ENCODE measurements at places on chromosomes 13 and 19.
A peak's percentile ranks its signal among the peaks of the same experiment; 100 is the strongest.

- DNase-seq, result no peak
These were observed 2.8 kb upstream of the F10 start for GRCh38 chr13:113119822-113120189.

DNA sequence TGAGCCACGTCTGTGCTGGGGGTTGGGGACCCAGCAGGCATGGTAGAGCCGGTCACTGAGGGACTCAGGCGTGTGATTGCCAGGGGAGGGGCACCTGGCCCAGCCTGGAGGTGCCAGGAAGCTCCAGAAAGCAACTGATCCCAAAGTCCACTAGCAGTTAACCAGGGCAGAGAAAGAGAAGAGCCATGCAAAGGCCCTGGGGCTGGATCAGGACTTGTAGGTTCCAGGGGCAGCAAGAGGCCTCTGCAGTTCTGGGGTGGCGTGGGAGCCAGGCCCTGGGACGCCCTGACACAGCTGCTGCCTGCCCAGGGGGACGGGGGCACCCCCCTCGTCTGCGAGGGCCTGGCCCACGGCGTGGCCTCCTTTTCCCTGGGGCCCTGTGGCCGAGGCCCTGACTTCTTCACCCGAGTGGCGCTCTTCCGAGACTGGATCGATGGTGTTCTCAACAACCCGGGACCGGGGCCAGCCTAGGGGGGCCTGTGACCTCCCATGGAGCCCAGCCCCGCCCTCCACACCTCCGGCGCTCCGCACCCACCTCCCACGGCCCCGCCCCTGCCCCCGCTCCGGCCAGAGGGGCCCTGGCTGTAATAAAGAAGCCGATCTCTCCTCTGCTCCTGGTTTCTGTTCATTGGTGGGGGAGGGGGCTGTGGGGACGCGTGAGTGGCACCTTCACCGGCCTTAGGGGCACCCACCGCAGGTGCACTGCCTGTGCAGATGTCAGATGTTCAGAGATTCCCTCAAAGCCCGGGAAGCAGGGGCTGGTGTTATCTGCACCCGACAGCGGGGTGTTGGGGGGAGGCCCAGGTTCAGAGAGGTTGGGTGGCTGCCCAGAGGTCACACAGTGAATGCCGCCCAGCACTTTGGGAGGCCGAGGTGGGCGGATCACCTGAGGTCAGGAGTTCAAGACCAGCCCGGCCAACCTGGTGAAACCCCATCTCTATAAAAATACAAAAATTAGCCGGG is 4.1 kb downstream of the AZU1 start:
- DNase-seq, result no peak

GRCh38 chr13:79407349-79407979 is 1.4 kb upstream of the RBM26 start:
- DNase-seq, result no peak

DNA sequence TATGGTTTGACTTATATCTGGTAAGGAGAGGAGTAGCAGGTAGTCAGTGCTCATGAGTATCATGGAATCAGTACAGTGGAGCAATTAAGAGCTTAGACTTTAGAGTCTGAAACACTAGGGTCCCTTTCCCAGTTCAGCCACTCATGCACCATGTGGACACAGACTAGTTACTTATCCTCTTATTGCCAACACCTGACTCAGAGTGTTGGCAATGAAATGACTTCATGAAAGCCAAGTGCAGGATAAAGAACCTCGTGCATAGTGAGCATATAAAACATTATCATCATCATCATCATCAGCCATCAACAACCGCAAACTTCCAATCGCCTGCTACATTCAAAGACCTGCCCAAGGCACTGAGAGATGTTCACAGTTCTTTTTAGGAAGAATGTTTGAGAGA is 164.2 kb downstream of the FOXO1 start:
- no peak for DNase-seq

DNA sequence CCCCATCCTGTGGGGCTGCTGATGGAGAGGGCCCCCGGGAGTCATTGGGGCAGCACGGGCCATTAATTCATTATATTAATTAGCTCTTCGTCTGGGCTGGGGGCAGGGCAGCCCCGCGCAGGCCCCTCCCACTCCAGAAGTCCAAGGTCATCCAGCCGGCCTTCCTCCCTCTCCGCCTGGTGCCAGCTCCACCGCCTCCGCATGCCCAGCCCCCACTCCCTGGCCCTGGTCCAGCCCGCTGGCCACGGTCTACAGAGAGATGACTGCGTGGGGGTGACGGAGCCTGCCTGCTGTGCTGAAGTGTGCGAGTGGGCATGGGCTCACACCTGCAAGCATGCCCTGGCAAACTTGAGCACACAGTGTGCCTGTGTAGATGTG is 8.8 kb downstream of the IGLON5 start:
- no peak for DNase-seq

DNA sequence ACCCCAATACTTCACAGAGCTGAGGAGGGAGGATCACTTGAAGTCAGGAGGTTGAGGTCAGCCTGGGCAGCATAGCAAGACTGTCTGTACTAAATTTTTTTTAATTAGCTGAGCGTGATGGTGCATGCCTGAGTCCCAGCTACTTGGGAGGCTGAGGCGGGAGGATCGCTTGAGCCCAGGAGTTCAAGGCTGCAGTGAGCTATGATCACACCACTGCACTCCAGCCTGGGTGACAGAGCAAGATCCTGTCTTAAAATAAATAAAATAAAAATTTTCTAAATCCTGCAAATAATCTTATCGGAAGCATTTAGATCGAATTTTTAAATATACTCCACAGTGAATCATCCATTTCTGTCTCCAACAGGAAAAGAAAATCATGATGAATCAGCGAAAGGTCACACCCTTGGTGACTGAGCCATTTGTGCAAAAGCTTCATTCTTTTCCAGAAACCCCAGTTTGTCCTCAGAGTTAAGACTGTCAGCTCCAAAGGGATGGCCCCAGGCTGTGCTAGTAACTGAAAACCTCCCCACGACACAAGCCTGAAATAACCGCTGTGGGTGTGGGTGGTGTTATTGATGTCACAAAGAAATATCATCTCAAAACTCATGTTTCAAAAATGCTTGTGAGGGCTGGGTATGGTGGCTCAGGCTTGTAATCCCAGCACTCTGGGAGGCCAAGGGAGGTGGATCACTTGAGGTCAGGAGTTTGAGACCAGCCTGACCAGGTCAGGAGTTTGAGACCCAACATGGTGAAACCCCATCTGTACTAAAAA is 167.6 kb downstream of the PTPRS start:
- no peak for DNase-seq

DNA sequence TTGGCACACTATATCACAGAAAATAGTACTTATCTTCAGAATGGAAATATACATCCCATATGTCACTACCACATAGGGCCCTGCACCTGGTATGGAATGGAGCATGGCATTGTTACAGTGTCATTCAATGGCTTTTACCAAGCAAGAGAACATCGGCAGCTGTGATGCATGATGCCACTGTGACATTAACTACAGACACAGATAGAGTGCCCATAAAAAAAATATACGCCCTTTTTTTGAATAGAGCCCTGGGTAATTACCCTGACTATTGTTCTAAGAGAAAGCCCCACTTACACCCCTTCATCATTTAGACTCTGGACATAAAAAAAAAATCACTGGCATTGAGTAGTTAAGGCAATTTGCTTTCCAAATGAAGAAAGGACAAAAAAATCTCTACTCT is 320.3 kb downstream of the DNAJC15 start:
- no peak for DNase-seq

DNA sequence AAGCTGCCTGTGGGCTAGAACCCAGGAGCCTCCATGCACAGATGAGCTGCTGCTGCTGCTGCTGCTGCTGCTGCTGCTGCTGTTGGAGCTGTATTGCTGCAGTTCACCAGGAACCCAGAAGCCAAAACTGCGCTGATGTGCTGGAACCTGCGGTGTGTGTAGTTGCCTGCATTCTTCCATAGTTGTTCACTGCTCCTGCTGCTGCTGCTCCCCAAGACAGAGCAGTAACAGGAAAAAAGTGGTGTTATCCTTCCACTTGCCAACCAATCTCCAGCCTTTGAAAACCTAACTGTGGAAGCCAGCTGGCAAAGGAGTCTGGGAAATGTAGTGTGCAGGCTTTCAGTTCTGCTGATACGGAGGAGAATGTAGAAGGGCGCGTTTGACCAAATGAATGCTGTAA is 37.9 kb downstream of the ARHGAP35 start:
- no peak for DNase-seq

GRCh38 chr13:48851707-48852106 is 124.0 kb upstream of the FNDC3A start:
- DNase-seq, result no peak

DNA sequence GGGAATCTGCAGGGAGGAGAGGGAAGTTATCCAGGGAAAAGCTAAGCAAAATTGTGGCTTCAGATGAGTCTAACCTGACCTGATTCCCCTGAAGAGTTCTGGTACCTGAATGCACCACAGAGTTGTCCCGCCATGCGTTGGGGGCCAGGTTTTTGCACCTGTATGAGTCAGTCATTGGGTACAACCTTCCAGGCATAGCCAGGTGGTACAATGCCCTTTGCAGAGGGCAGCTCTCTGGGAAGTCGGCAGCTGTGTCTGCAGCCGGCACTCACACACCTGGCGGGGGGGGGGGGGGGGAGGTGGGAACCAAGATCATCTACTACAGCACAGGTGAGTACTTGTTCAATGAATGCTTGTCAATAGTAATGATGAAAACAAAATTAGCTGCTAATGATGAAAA is 52.5 kb upstream of the GTF3A start:
- DNase-seq, result no peak

GRCh38 chr19:39355253-39355652 is 13.0 kb downstream of the SAMD4B start:
- no peak for DNase-seq

DNA sequence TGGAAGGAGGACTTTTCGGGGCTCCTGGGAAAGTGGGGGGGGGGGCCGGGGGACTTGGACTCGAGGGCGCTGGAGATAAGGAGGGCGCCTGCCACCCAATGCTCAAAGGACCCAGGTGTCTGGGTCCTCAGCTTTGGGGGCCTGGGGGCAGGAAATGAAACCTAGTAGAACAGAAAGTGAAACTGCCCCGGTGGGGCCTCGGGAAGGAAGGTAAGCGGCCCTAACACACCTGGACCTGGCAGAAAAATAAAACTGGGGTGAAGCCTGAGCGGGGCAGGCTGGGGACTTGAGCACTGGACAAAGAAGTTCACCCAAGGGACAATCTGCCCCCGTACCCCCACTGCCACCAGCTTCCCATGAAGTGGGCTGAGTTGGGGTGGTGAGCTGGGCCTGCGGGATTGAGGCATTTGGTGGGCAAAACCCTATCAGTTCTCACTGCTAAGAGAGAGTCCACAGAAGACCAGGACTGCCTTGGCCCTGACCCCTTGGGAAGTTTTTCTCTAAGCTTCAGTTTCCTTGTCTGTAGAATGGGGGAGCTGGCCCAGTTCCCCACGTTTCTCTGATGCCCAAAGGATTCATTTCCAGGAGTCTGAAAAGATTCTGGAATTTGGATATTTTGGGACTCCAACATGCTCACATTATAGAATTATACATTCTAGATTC is 2.3 kb downstream of the PRKD2 start:
- DNase-seq, result peak; percentile 76

DNA sequence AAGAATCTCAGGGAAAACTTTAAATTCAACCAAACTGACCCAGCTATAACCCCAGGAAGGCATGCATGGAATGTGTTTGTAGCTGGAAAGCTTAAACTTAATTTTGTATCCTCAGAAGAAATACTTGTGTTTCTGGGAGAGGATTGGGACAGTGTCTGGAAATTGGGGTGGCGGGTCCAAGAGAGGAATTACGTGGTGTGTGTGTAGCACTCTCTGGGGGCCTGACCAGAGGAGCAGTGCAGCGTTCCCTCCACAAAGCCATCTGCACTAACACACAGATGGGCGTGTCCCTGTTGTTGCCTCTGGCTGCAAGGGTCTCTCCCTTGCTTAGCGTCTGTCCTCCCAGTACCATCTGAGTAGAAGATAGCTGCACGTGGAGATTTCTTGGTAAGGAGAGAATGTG is 6.4 kb downstream of the GARRE1 start:
- DNase-seq, result no peak
